Activated CD4-positive, alpha-beta T cell treated with anti-CD3 and anti-CD28 coated beads for 4 hours (primary cell): ENCODE measurements at places on chromosomes 2 and 18.

DNA sequence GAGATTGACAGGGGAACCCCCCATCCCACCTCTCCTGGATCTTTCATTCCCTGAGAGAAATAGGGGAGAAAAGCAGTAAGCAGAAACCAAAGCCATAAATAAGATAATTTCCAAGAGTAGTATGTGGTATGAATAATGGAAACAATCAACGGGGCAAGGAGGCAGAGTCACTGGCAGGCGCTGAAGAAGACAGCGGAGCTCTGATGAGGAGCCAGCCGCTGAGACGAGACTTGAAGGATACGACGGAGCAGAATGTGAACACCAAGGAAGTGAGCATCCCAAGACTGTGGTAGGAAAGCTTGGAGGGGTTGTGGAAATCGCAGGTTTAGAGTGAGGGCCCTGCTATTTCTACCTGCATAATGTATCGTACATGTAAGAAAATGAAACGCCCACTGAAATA, 93.6 kb upstream of the CBLN2 start:
- no peak for DNase-seq

DNA sequence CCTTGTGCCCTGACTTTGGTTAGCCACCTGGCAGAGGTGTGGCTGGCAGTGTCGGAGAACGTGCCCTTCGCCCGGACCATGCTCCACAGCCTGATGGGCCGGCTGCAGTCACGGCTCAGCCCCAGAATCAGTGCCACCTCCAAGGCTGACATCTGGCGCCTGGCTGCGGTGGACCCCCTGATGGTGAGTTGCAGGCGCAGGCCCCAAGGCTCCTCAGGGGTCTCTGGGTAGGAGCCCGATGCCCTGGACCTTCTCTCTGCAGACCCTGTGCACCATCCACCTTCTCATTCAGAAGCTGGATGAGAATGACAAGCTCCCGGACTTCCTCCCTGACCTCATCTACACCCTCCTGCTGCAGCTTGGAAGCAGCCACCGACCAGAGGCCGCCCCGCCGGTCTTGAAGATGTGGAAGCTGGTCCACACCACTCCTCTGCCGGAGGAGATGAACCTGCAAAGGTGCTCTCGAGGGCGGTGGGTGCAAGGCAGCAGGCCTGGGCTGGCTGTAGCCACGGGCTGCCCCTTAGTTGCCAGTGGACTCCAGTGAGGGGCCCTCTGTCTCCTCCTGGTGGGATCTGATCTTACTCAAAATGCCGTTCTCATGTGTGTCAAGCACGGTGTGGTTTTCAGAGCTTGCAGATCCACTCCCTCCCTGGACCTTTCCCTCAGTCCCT, 32.1 kb downstream of the HJURP start:
- no peak for DNase-seq

- DNase-seq, result no peak
Measured at GRCh38 chr2:75288760-75289159, 89.4 kb upstream of the TACR1 start.

GRCh38 chr2:19653509-19653908, 248.3 kb downstream of the TTC32 start:
- DNase-seq, result no peak

- no peak for DNase-seq
Measured at GRCh38 chr2:180222644-180223043, 215.5 kb upstream of the CWC22 start.

DNA sequence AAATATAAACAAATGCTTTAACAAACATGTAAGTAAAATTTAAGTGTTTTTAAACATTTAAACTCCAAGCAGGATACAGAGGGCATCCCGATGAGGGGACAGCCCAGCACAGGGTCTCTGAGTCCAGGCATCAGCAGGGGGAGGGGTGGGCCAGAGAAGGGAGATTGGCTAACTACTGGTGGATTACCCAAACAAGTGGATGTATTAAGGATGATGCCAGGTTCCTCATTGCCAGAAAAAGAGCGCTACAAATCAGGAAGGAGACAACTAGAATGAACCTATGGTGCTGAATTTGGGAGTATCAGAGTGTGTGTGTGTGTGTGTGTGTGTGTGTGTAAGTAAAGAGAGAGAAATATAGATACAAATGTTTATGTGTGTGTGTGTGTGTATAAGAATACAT, 162.0 kb upstream of the RMP24 start:
- DNase-seq, result no peak

DNA sequence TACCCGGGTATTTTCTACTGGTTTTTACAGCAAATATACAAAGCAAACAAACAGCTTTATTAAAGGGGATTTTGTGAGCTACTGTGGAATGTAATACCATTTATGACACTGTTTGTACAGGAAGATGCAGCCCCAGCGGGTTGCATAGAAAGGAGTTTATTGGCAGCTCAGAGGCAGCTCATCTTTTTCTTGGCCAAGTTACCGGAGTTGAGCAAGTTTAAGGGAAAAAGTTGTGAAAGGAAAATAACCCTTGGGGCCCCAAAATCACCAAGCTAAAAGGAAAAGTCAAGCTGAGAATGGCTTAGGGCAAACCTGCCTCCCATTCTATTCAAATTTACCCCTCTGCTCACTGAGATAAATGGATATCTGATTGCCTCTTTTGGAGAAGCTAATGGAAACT, 60.8 kb downstream of the MOB4 start:
- DNase-seq, result no peak
